ENCODE measurements at places on chromosomes 5 and 9.

- no peak for DNase-seq
Measured at GRCh38 chr9:81575956-81576355, 113.4 kb downstream of the TLE1 start.

GRCh38 chr5:154740957-154741356 lies 14.2 kb upstream of the LARP1 start:
- DNase-seq = no peak

- DNase-seq = peak; percentile 86
Measured at GRCh38 chr5:93599399-93600120, 16.5 kb downstream of the NR2F1 start.

GRCh38 chr9:93674580-93675335 lies 98.4 kb downstream of the PHF2 start:
- no peak for DNase-seq

DNA sequence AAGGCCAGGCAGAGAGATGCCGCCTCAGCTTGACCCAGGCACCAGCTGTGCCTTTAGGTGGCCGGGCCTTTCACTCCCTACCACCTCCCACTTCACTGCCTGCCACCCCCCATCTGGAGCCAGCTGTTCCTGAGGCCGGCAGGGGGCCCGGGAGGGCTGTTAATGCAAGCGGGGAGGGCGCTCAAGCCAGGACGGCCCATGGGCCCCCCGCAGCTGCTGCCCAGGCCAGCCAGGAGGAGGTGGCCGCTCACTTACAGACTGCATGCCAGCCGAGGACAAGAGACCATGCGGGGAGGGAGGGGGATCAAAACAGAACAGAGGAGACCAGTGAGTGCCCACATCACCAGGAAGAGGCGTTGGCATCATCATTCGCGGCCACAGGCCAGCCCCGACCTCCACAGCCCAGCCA lies 4.5 kb downstream of the ABCA2 start:
- DNase-seq = no peak

Measured in NCI-H748 treated with DMSO at 0.1 percent for 48 hours (cell line).